ENCODE measurements at places on chromosomes 16 and 17. TPM values are rescaled to one million over a fixed set of nuclear protein-coding genes. Genes with fewer than 3 reads are reported as not detected.

The CTF1 gene
- 0.23 TPM for total RNA-seq

The NMT1 gene
- 70.2 TPM for total RNA-seq

The DPEP2 gene
- total RNA-seq: not detected

The RHBDF1 gene
- 35.7 TPM for total RNA-seq

The CCL16 gene
- total RNA-seq: not detected

The TXNDC11 gene
- 13.8 TPM for total RNA-seq

The CLDN7 gene
- total RNA-seq: 0.70 TPM

The TAC4 gene
- total RNA-seq: not detected

The ZNF771 gene
- total RNA-seq: 9.2 TPM

The ABCA9 gene
- total RNA-seq: 14.1 TPM

The GRIN2A gene
- under 0.01 TPM for total RNA-seq

The MT4 gene
- not detected for total RNA-seq

The SLC2A4 gene
- 0.08 TPM for total RNA-seq

The ETV4 gene
- 2.9 TPM for total RNA-seq

The TBC1D3G gene
- not detected for total RNA-seq

Measured in smooth muscle cell of the coronary artery (primary cell).